ENCODE measurements at places on chromosomes 2 and 18.

DNA sequence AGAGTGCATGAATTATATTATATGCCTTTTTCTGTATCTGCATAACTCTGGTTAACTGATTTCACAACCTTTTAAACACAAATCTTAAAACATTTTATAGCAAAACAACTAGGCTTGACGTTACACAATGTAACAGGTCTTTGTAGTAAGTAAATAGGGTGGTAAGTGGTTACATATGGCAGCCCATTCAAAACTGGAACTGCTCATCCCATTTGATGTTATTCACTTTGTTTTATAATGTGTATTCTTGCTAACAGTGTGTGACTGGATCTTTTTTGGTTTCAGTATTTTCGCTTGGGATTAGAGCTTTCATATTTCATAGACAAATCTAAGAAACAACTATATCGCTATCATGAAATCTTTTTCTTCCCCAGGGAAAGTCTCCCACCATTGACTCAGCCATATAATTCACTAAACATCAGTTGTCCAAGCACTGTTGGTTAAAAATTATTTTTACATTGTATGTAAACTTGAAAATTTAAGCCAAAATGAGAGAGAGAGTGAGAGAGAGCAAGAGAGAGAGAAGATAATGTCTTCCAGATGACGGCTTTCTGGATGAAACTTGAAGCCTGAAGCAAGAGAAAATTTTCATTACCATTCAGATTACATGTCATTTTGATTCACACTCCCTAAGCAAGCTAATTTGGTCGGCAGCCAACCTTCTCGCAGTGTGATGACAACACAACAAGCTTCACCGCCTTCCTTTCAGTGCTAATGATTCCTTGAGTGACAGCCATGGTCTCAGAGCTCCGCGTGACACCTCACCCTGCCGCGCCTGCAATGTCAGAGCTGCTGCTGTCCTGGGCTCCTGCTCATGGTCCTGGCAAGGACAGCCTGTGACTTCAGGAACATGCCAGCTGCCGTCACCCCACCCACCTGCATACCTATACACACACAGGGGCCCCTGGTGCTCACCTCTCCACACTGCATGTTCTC, 946.9 kb upstream of the SOX11 start:
- no peak for DNase-seq

- DNase-seq, result no peak
Observed at GRCh38 chr2:42196403-42197267, 27.5 kb downstream of the EML4 start.

- no peak for DNase-seq
Observed at GRCh38 chr18:2958819-2959298, 54.1 kb downstream of the LPIN2 start.

DNA sequence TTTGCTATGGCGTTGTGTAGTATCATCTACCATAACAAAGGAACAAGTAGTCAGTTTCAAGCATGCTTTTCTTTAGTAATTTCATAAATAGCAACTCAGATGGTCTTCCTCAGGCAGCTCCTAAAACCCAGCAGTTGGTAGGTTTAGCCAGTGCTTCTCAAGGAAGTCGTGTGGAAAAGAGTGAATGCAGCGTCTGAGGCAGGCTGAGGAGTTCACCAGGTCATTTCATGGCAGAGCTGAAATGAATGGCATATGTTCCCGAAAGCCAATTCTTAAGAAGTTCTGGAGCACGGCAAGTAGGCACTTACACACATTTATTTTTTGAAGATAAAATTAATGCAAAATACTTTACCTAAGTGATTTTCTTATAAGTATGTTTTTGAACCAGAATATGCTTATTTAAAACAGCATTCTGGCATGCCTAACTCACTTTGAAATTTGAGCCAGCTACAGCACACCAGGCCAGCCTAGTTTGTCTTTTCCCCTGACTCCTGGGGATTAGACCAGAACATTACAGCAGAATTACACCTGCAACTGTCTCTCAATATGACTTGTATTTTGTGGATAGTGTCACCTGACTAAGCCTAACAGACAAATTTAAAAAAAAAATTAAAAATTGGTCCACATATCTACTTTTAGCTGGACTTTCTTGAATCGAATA, 62.2 kb downstream of the OSBPL6 start:
- DNase-seq, result no peak

DNA sequence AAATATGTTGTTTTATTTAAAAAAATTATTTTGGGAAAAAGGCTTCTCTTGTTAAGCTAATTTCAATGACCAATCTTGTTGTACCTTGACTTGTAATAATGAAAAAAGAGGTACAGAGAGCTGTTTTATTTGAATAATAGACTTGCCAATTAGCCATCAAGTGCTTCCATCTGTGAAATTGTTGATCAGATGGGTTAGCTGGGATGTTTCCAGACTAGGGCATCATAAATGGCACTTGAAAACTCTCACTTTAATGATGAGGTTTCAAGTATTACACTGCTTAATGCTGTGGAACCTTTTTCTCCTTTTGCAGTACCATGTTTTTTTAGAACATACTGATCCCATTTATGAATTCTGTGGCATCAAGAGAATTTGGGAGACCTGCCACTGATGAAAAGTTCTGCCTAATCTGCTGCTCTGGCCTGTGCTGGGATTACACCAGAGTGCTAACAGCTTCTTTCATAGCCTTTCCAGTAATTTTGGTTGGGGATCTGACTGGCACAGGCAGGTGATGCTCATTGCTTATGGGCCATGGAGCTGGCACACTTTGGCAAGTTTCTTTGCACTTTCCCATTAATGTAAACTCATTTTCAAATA, 24.2 kb downstream of the PSMD14 start:
- no peak for DNase-seq

GRCh38 chr2:169397697-169398096, 35.4 kb upstream of the LRP2 start:
- DNase-seq, result no peak

Measured in stimulated activated CD4-positive, alpha-beta T cell treated with anti-CD3 and anti-CD28 coated beads, TNF-alpha, amount 100 ng/mL, for 1 hour (primary cell).